AG08396 (cell line): ENCODE measurements at places on chromosomes 7 and 10.

DNA sequence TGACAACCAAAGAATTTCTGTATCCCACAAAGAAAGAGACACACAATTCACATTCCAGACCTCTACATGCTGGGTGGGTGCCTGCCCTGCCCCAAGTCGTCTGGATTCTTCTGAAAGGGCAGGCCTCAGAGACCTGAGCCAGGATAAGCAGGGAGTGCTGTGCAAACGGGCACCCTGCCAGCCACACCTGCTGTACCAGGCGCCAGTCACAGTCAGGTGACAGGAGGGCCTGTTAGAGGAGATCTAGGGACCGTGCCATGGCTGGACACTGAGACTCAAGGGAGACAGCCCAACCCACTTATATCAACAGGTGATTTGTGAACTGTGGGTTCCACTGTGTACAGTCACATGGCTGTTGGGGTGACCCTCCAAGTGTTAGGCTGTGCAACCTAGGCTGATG is 103.1 kb upstream of the AFAP1L2 start:
- DNase-seq, result no peak

DNA sequence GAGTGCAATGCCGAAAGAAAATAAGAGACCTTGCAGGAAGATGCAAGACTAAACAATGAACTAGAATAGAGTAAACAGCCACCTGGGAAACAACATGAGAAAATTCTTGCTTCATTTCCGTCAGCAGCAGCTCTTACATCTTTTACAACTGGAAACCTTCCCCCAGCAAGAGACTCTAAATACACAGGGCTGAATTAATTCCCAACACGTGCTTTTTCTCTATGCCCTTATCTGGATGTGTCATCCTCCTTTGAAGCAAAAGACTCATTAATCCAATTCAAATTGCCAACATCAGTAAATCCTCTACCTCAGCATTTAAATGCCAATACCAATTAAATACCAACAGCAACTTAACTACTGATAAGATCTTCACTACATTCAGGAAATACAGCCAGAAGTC is 99.0 kb upstream of the PDE1C start:
- DNase-seq, result no peak

DNA sequence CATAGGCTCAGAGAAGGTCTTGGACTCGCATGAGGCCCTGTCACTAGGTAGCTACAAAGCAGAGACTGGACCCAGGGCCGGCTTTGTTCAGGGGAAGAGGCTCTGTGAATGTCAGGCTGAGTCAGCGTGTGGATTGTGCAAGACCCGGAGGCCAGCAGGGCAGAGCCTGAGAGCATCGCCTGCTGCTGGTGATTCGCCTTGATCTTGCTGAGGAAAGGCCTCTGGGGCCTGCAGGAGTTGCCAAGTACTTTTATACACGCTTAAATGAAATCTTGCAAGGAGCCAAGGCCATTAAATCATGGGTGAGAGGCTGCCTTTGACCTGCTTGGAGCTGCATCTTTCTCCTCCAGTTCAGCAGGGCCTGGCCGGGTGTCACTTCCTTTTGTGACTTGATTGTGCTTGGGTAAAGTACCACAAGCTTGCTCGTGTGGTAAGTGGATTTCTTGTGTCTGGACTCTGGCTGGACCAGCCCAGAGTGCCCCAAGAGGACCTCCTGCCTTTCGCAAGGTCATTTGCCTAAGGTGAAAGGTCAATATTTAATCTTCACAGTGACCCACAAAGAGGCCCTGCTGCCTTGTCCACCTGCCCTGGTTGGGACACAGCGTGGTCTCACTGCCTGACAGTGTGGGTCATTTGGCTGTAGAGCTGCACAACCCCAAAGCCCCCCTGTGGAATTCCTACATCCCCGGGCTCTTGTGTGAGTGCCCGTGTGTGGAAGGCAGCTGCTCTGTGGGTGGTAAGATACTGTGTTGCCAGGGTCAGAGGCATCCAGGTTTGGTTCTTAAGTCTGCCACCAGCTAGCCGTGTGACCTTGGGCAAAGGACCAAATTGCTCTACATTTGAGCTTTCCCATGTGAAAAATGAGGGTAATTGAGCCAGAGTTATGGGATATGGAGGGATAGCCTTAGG is 38.6 kb upstream of the SH2D4B start:
- peak; percentile 94 for DNase-seq

- DNase-seq, result peak; percentile 13
Observed at GRCh38 chr7:95509199-95509598, 23.5 kb downstream of the ASB4 start.

DNA sequence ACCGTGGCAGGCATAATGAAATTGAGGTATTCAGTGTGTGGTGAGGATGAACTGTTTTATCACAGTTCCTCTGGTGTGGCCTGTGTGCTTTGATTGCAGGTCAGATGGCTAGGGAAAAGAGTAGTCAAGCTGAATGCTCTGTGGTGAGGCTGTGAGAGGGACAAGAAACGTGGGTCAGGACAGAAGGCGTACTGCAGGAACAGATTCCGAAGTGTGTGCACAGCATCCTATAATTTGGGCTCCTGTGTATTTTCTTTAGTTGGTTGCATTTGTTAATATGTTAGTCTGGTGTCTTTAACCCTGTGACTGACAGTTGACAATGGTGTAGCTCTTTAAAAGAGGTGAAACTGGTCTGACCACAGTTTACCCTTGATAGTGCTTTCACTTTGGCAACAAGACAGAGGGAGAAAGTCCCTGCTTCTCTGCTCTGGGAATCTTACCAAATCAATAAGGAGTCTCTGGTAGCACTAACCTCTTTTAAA is 76.5 kb downstream of the AUTS2 start:
- no peak for DNase-seq

- DNase-seq, result no peak
Observed at GRCh38 chr7:83077328-83077727, 85.4 kb downstream of the PCLO start.

- peak; percentile 29 for DNase-seq
Observed at GRCh38 chr7:141071260-141071854, 2.5 kb upstream of the TMEM178B start.

GRCh38 chr10:60517805-60518204 is 128.1 kb upstream of the ANK3 start:
- DNase-seq, result no peak

GRCh38 chr7:104133238-104133637 is 74.6 kb downstream of the ORC5 start:
- no peak for DNase-seq

GRCh38 chr10:122461729-122462532 is 578 bp downstream of the HTRA1 start:
- DNase-seq, result no peak

DNA sequence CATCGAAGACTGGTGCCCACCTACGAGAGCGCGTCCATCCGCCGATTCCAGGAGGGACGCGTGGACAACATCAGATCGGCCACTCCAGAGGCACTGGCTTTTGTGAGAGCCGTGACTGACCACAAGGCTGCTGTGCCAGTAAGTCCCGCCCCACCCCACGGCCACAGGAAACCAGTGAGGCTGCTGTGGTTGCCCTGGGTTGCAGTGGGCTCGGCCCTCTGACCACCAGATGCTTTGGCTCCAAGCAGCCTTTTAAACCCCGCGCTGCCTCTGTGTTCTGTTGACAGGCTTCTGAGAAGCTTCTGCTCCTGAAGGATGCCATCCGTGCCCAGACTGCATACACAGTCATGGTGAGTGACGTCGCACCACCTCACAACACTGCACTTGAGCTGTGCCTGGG is 24.4 kb upstream of the C10orf53 start:
- DNase-seq, result no peak

GRCh38 chr7:29851487-29851886 is 45.2 kb downstream of the WIPF3 start:
- DNase-seq, result no peak

GRCh38 chr7:91398341-91398740 is 134.1 kb downstream of the FZD1 start:
- no peak for DNase-seq

DNA sequence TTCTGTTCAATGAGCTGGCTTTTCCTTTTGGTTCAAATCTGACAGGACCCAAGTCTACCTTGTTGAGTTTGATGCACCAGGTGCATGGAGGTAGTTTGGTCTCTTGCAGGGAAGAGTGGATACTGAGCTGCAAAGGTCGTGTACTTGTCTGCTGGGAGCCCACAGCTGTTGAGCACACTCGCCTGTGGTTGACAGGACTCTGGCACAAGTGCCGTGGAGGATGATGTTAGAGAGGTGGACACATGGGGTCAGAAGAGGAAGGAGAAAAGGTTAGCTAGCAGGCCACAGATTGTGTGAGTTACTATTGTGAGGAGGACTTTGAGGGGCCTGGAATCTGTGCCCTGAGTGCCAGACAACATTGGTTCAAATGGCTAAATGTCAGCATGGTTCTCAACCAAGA is 197.3 kb downstream of the CREB5 start:
- no peak for DNase-seq

- DNase-seq, result peak; percentile 12
Observed at GRCh38 chr7:80611779-80612178, 26.7 kb upstream of the CD36 start.

DNA sequence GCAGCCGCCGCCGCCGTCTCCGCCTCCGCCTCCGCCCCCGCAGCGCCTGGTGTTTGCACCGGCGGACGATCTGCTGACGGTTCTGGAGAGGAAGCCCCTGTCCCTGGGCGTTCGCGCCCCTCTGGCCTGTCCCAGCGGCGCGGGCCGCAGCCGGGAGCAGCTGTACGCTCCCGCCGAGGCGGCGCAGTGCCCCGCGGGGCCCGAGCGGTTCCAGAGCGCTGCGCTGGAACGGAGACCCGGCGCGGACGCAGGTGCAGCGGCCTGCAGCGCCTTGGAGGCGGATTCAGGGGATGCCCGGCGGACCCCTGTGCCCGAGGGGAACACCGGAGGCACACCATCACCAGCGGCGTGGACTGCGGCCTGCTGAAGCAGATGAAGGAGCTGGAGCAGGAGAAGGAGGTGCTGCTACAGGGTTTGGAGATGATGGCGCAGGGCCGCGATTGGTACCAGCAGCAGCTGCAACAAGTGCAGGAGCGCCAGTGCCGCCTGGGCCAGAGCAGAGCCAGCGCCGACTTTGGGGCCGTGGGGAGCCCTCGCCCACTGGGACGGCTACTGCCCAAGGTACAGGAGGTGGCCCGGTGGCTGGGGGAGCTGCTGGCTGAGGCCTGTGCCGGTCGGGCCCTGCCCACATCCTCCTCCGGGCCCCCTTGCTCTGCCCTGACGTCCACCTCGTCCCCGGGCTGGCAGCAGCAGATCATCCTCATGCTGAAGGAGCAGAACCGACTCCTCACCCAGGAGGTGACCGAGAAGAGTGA is 24.8 kb upstream of the ZNF735 start:
- DNase-seq, result no peak

GRCh38 chr10:88161756-88162155 is 298.3 kb downstream of the PTEN start:
- no peak for DNase-seq
